Activated CD8-positive, alpha-beta T cell treated with anti-CD3 and anti-CD28 coated beads, Interleukin-2, amount 10 ng/mL, durations not matched to agents 7 days and 5 days (primary cell): ENCODE measurements at places on chromosomes 3 and 15.

DNA sequence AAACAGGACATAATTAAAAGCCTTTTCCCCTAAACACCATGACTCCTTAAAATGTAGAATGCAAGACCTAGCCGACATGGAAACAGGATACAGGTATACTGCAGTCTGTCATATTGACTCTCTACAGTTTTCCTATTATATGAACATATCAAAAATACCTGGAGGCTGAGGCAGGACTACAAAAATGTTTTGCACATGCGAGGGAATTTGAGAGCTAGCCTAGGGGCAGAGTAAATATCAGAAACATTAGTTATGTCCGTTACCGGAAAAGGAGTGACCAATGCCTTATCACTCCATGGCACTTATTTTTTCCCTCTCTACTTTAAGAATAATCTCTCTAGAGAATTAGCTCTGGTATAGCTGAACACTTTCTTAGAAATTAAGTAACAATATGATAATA, 732.3 kb downstream of the TUSC7 start:
- no peak for DNase-seq

DNA sequence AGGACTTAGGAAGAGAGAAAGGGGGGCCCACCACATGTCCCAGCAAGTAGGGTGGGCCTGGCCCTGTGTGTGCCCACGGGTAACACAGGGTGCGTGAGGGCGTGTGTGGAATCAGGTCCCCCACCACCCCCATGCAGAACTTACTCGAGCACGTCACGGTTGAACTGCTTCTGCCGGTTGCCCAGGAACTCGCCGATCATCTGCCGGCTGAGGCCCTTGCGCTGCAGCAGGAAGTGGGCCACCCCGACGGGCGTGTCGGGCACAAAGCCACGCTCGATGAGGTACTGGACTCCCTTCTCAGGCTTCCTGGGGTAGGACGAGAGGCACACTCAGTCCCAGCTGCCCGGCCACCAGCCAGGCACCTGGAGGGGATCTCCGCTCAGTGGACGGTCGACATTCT, 83.1 kb upstream of the RPL32 start:
- peak; percentile 30 for DNase-seq

DNA sequence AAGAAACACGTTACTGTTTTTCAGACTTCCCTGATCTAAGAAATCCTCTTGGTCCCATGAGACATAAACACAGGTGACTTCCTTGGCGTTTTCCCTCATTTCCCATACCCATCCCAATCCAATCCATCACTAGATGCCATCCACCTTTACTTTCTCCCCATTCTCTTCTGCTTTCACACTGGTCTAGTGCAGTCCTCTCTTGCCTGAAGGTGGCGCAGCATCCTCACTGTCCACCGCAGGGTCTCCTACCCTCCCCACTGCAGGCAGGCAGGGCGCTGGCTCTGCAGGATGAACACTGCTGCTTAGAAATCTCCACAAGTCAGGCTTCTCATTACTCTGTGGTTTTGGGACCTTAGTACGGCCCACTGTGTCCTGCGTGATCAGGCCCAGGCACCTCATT, 58.2 kb downstream of the RAB7A start:
- DNase-seq: peak; percentile 56

GRCh38 chr15:78004919-78005634, 72.4 kb downstream of the TBC1D2B start:
- DNase-seq: no peak

DNA sequence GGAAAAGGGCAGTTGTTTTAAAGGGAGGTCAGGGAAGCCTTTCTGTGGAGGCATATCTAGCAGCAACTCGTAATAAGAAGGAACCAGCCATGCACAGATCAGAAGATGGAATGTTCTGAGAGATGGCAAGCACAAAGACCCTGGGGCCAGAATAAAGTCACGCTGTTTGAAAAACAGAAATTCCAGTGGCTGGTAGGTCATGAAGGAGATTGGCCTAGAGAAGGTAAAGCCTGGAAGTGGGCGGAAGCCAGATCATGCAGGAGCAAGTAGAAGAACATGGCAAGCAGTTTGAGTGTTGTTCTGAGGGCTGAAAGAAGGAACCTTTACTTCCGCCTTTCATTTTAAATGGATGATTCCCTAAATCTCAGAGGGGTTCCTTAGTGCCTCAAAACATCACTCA, 208.1 kb upstream of the PPP2R3A start:
- DNase-seq: no peak

DNA sequence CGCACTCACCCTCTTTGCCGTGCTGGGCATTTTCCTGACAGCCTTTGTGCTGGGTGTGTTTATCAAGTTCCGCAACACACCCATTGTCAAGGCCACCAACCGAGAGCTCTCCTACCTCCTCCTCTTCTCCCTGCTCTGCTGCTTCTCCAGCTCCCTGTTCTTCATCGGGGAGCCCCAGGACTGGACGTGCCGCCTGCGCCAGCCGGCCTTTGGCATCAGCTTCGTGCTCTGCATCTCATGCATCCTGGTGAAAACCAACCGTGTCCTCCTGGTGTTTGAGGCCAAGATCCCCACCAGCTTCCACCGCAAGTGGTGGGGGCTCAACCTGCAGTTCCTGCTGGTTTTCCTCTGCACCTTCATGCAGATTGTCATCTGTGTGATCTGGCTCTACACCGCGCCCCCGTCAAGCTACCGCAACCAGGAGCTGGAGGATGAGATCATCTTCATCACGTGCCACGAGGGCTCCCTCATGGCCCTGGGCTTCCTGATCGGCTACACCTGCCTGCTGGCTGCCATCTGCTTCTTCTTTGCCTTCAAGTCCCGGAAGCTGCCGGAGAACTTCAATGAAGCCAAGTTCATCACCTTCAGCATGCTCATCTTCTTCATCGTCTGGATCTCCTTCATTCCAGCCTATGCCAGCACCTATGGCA, 41.1 kb upstream of the CSTA start:
- DNase-seq: no peak

- DNase-seq: no peak
Observed at GRCh38 chr15:42120285-42120684, 25.9 kb upstream of the PLA2G4D start.

DNA sequence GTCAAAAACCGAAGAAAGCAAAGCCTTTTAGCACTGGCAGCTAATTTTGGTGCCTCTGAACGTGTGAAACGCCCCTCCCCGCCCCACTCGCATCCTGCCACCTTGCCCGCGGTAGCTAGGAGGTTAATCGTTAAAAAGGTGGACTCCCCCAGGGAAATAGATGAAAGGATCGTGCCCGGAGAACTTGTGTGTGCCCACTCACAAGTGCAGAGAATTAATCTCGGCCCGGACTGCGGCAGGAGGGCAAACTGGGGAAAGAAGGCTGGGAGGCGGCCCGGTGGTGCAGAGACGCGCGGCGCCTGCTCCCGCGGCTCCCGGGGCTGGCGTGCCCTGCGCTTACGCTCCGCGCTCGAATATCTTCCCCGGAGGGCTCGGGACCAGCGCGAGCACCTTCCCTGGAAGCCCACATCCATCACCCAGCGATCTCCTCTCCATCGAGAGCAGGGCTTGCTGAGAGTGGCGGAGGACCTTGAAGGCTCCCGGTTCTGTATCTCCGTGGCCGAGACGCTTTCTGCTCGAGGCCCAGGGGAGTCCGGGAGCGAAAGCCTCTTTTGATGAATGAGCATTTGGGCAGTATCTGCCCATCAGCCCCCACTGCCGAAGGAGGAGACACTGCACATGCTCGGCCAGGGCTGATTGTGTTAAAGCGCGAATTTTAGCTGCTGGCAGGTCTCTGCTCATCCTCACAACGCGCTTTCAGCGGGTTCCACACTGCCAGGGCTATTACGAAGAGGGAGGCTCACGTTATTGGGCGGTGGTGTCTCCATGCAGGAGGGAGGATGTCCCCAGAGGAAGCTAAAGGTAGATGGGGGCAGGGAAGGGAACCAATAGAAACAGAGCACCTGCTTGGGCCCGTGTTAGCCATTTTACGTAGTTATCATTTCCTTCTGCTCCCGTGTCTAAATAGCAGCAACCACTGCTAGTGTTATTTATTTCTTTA, 1.3 kb upstream of the SPTSSB start:
- DNase-seq: peak; percentile 45

DNA sequence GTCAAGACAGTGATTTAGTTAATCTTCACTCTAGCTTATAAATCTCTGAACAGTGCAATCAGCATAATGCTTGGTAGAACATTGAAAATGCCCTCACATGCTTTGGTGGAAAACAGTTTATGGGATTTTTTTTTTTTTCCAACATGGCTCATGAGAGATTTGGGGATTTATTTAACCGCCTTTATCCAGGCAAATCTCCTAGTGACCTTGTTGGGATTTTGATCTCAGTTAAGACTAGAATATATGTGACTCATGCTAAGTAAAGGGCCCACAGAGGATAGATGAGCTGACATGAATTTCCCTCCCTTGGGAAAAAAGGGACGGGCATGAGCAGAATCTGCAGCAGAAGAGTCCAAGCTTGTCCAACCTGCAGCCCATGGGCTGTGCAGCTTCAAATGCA, 18.7 kb downstream of the LRTM1 start:
- DNase-seq: no peak

- no peak for DNase-seq
Observed at GRCh38 chr15:30953731-30954378, 37.6 kb downstream of the MTMR10 start.

DNA sequence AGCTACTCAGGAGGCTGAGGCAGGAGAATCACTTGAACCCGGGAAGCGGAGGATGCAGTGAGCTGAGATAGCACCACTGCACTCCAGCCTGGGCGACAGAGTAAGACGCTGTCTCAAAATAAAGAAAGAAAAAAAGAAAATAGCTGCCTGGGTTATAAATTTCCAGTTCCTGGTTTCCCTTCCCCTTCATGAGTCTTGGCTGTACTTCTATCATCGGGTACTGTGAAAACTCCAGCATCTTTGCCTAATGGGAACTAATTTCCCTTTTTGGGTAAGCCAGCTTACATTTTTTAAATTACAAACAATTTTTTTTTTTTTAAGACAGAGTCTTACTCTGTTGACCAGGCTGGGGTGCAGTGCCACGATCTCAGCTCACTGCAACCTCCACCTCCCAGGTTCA, 15.0 kb downstream of the DENND4A start:
- DNase-seq: no peak

- no peak for DNase-seq
Observed at GRCh38 chr15:73983211-73983727, 8.8 kb downstream of the STOML1 start.

DNA sequence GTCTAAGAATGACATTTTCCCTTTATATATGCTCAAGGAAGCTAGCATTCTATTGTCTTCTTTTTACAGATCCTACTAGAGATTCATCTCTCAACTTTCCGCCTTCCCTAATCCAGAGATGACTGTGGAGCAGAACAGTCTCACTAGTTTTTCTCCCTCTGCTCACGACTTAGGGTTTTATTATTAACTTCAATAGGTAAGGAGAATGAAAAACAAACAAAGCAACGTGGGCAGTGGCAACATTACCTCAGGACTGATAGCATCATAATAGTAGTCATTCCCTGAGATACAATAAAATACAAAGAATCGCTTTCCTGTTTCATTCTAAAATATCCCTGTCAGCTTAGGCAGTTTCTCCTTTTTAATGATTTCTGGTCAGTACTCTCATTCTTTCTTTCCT, 154.3 kb upstream of the PLAAT1 start:
- DNase-seq: no peak

- no peak for DNase-seq
Observed at GRCh38 chr3:175258763-175259162, 399.6 kb downstream of the NAALADL2 start.

- no peak for DNase-seq
Observed at GRCh38 chr3:82957079-82957478, 1195.6 kb upstream of the GBE1 start.

DNA sequence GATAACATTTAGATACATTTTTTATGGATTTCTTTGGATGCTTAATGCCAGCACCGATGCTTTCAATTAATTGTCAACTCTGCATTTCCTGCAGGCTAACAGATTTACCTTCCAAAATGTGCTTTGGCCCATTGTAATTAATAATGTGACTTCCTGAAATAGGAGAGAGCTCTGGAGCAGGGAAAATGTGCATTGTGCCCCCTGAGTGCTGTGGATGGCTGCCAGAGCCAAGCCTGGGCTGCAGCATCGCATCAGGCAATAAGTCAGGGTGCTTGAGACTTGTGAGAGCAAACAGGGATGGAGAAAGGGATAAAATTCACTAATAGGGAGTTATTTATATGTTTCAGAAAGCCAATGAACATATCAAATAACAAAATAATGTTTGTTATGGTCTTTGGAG, 133.8 kb downstream of the MOBP start:
- no peak for DNase-seq

- no peak for DNase-seq
Observed at GRCh38 chr3:101677436-101678286, 729 bp upstream of the ZBTB11 start.

GRCh38 chr3:113775516-113775915, 28.7 kb downstream of the ATP6V1A start:
- no peak for DNase-seq

GRCh38 chr15:69120732-69121131, 39.7 kb upstream of the GLCE start:
- DNase-seq: no peak

GRCh38 chr3:147099076-147099475, 307.3 kb downstream of the ZIC4 start:
- DNase-seq: no peak

DNA sequence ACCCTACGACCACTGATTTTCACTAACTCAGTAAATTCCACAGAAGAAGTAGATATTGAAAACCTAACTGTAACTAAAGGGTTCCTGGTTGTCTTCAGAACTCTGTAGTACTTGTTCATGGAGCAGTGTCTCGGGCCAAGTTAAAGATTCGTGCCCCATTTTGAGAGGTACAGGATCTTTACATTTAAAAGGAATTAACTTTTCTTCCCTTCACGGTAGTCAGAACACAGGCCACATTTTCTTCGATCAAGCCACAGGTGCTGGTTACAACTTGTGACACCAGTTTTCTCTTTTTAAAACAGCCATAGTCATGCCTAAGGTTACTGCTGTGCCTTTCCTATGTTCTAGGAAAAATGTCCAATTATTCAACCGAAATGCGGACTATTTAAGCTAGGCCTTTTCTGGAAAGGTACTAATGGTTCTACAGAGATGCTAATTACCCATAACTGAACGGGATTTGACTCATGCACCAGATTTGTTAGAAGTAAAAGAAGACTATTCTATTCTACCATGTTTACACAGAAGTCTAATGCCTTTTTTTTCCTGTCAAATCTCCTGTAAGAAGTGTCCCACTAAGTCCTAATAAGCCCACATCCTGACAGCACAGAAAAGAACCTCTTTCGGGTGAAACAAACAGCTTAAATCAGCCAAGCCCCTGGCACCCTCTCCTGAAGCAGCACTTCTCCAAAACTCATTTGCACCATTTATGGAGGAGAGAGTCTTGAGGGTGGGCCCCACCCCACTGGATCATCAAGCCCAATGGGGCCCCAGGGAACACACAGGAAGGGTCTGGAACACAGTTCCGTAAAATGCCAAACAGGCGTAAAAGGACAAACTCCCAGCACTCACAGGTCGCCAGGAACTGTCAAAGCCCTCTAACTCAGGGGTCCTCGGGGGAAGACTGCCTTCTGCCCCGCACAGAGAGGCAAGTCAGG, 1.9 kb downstream of the LRIG1 start:
- DNase-seq: no peak

DNA sequence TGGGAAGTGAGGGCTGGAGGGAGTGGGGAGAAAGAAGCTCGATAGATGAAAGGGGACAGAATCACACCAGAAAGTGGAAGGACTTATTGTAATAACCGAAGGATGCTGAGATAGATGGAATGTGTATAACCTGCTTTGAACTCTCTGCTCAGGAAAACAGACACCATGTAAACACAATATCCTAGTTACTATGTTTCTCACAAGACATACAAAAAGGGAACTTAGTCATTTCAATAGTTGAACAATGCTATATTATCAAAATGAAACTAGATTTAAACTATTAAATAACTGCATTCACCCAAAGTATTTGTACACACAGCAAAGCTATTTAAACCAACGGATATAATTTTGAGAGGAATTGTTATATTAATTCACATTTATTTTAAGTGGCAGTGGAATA, 108.3 kb upstream of the GADL1 start:
- no peak for DNase-seq
